ENCODE measurements at places on chromosomes 2 and 18.

GRCh38 chr2:186348200-186348599 is 137.9 kb upstream of the ZC3H15 start:
- no peak for DNase-seq
- H3K27ac ChIP-seq: no peak overlapping the region
- H3K27me3 ChIP-seq: no peaks in the 10 kb centered on the region

GRCh38 chr2:166140932-166141331 is 13.1 kb upstream of the SCN1A start:
- DNase-seq: no peak
- no peaks in the 10 kb centered on the region for H3K4me1 ChIP-seq
- H3K36me3 ChIP-seq: peaks cover 2% of the 10 kb centered on the region
- H3K27ac ChIP-seq: no peak overlapping the region
- H3K27me3 ChIP-seq: peaks cover 10% of the 10 kb centered on the region

DNA sequence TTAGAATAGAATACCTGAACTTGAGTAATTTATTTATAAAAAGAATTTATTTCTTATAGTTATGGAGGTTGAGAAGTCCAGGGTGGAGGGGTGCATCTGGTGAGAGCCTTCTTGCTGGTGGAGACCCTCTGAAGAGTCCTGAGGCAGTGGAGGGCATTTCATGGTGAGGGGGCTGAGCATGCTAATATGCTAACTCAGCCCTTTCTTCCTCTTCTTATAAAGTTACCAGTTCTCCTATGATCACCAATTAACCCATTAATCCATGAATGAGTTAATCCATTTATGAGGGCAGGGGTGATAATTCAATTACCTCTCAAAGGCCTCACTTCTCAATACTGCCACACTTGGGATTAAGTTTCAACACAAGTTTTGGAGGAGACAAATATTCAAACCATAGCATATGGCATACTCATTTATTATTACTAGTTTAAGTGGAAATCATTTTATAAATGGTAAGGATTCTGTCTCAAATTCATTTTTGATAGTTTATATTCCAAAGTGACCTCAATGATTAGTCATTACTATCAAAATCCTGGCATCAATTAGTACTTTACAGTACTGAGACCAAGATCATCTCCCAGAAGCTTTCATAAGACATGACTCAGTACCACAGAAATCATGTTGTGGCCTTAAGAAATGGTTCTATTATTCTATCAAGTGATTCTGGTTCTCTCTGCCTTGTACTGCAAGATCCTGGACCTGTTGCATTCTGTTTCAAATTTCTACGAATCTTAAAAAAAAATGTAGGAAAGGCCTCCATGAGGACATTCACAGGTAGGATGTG is 5.5 kb downstream of the ZNF396 start:
- no peak for DNase-seq
- H3K27ac ChIP-seq: no peak overlapping the region
- H3K36me3 ChIP-seq: no peaks in the 10 kb centered on the region
- H3K4me1 ChIP-seq: peaks cover 5% of the 10 kb centered on the region
- no peaks in the 10 kb centered on the region for H3K27me3 ChIP-seq
- no peak overlapping the region for H3K4me3 ChIP-seq

- no peaks in the 10 kb centered on the region for H3K36me3 ChIP-seq
- no peak overlapping the region for H3K4me3 ChIP-seq
- H3K27me3 ChIP-seq: no peaks in the 10 kb centered on the region
- no peak for DNase-seq
- no peak overlapping the region for H3K27ac ChIP-seq
- no peaks in the 10 kb centered on the region for H3K4me1 ChIP-seq
Observed at GRCh38 chr2:141384676-141385075, 746.1 kb downstream of the LRP1B start.

- no peaks in the 10 kb centered on the region for H3K4me1 ChIP-seq
- H3K27ac ChIP-seq: no peak overlapping the region
- no peak overlapping the region for H3K4me3 ChIP-seq
- peaks cover 19% of the 10 kb centered on the region for H3K27me3 ChIP-seq
Observed at GRCh38 chr18:74477771-74478170, 18.4 kb upstream of the CNDP2 start.

GRCh38 chr2:46979571-46979979 is 64.0 kb upstream of the MCFD2 start:
- H3K4me1 ChIP-seq: peaks cover 11% of the 10 kb centered on the region
- peak; percentile 8 for DNase-seq
- H3K4me3 ChIP-seq: no peak overlapping the region
- H3K36me3 ChIP-seq: peaks cover 51% of the 10 kb centered on the region

GRCh38 chr2:237459741-237460174 is 27.3 kb upstream of the MLPH start:
- H3K4me3 ChIP-seq: no peak overlapping the region
- H3K36me3 ChIP-seq: peaks cover 4% of the 10 kb centered on the region
- H3K27me3 ChIP-seq: peaks cover 21% of the 10 kb centered on the region

DNA sequence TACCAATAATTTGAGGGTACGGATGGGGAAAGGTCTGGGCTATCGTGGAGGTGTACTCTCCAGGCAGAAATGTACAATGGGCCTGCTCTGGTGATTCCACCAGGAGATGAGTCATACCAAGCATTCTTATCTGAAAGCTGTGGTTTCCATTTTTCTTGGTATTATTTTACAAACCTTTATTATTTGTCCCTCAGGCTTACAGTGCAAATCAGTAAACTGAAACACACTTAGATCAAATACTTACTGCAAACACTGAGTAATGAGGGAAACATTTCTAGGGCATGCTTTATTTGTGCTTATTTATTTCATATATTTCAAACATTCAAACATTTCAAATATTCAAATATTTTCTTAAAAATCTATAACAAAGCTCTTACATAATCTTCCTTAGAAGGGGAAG is 319.8 kb downstream of the RND3 start:
- no peak for DNase-seq
- H3K36me3 ChIP-seq: no peaks in the 10 kb centered on the region
- H3K4me3 ChIP-seq: no peak overlapping the region

- H3K4me3 ChIP-seq: no peak overlapping the region
- H3K36me3 ChIP-seq: peaks cover 36% of the 10 kb centered on the region
- no peak overlapping the region for H3K27ac ChIP-seq
- no peak for DNase-seq
Observed at GRCh38 chr2:9909106-9909505, 42.4 kb upstream of the GRHL1 start.

DNA sequence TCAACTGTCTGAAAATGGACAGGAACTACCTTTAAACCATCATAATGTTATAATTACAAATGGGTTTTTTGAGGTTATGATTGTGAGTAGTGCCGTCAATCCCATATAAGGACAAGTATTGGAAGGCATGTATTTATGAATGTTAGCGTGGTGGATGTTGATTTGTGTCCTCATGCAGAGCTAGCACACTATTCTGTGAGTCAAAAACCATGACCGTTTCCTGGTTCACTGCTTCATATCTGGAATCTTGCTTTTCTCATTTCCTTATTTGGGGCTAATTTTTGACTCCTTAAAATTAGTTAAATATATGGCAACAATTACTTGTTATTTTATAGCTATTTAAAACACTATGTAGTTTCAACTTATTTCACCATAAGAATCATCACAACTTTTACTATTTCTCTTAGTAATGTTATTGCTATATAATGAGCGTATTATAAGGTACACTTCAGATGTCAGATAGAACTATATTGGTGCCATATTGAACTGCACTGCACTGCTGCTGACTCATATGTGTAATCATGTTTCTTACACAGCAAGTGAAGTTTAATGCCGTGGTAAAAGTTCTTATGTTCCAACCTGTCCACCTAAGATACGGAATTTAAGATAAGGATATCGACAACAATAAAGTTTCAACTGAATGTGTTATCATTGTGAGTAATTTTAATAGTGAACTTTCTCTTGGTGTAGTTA is 192.8 kb downstream of the PTGR3 start:
- peaks cover 7% of the 10 kb centered on the region for H3K4me1 ChIP-seq
- no peak for DNase-seq
- H3K36me3 ChIP-seq: no peaks in the 10 kb centered on the region

DNA sequence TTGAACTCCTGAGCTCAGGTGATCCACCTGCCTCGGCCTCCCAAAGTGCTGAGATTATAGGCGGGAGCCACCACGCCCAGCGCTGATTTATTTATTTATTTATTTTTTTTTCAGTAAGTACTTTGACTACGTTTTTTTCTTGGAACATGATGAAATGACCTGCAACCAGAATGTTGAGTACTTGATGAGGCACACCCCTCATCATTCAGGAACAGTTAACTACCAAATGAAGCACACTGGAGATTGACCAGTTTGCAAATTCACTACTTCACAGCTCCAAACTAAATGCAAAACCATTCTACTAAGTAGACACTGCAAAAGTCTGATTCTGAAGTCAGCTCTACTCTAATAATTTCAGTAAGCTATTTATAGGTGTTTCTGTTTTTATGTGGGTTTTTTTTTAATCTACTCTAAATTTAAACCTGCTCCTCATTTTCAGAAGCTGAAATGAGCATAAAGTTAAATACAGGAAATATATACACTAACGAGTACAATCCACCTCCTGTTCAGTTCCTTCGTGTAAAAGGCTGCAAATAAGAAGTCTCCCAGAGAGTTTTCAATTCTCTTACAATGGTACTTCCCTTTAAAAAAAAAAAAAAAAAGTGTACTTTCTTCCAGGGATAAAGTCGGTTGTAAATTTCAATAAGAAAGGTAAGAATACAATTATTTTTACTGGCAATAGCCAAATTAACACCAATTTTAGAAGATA is 1.4 kb downstream of the GFPT1 start:
- H3K27me3 ChIP-seq: no peaks in the 10 kb centered on the region
- peaks cover 6% of the 10 kb centered on the region for H3K36me3 ChIP-seq
- H3K4me3 ChIP-seq: peak overlapping the region; percentile 88
- no peak for DNase-seq
- peaks cover 23% of the 10 kb centered on the region for H3K4me1 ChIP-seq
- peak overlapping the region; percentile 97 for H3K27ac ChIP-seq

DNA sequence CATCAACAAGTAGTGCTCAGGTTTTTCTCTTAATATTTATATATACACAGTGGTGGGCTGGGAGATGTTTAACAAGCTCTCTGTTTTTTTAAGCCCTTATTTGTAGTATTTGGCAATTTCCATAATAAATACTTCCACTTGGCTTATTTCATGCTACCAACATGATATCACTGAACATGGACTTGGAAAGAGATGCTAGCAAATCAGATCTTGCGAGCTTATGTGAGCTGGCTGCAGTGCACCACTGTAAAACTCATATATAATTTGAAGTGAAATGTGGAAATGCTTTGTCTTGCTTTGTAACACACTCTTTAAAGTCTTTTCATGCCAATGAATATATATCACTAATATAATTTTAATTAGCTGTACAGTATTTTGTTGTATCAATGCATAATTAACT is 155.7 kb downstream of the ALK start:
- H3K27ac ChIP-seq: no peak overlapping the region
- peaks cover 30% of the 10 kb centered on the region for H3K27me3 ChIP-seq
- no peaks in the 10 kb centered on the region for H3K36me3 ChIP-seq

DNA sequence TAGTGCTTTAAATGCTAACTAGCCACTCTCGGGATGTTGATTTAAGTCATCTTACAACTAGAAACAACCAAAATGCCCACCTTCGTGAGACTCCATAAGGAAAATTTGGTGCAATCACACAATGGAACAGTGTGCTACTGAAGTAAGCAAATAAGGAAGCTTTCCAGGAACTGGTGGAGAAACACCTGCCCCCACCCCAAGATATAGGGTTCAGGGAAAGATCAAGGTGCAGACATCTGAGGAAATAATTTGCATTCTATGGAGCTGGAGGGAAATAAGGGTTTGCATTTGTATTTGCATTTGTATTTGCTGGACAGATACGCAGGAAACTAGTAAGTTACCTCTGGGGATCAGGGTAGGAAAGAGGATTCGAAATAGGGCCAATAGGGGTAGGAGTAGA is 90.9 kb downstream of the ACAA2 start:
- peaks cover 10% of the 10 kb centered on the region for H3K4me1 ChIP-seq
- H3K27me3 ChIP-seq: peaks cover 36% of the 10 kb centered on the region
- no peak overlapping the region for H3K27ac ChIP-seq
- no peak overlapping the region for H3K4me3 ChIP-seq

- H3K27me3 ChIP-seq: peaks cover 43% of the 10 kb centered on the region
- no peak for DNase-seq
- no peak overlapping the region for H3K27ac ChIP-seq
- H3K4me1 ChIP-seq: peaks cover 2% of the 10 kb centered on the region
- peaks cover 2% of the 10 kb centered on the region for H3K36me3 ChIP-seq
- no peak overlapping the region for H3K4me3 ChIP-seq
Observed at GRCh38 chr2:173550143-173550542, 195.5 kb downstream of the CDCA7 start.

DNA sequence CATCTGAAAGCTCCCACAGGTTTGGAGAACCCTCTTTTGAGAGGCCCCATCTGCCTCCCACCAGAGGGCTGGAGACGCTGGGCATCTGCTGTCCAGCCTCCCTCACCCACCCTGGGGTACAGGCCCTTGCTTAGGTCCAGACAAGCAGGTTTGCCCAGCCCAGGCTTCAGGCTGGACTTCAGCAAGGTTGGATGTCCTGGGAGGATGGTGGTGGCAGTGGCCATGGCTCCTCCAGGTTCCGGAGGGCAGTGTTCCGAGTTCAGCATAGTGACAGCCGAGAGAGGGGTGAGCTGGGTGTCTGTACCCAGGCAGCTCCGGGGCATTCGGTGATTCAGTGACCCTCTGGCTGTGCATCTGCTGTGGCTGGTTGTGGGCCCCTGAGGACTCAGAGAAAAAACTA is 58.2 kb upstream of the HDAC4 start:
- no peak overlapping the region for H3K4me3 ChIP-seq
- peaks cover under 1% of the 10 kb centered on the region for H3K36me3 ChIP-seq
- no peaks in the 10 kb centered on the region for H3K4me1 ChIP-seq
- DNase-seq: no peak

DNA sequence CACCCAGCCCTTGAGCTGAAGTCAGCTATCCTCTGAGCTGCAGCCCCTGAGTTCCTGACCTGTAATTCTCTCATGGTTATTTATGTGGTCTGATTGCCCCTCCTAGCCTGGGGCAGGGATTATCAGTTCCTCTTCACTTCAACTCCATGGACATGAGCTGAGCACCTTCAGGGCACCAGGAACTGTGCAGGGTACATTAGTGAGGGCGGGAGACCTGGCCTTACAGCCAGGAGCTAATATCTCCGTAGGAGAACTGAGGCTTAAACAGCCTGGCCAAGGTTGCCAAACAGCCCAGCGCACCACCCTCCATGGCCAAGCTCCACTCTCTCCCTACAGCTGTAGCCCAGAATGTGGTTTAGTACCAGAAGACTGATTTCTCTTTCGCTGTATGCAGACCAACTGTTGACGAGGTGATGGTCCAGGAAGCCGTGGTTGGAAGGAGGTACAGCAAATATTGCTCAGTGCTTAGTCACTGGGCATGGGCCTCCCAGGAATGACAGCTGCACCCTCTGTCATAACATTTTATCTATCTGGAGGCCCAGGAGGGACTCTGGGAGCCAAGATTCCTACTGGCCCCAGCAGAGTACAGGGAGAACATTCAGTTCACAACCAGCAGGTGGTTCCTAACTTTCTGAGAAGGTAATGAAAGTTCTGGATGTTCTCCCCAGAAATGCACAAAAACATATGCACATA is 228.7 kb upstream of the SIX2 start:
- H3K27me3 ChIP-seq: peaks cover 36% of the 10 kb centered on the region
- H3K4me1 ChIP-seq: peaks cover 2% of the 10 kb centered on the region
- no peak for DNase-seq
- no peak overlapping the region for H3K27ac ChIP-seq
- no peak overlapping the region for H3K4me3 ChIP-seq
- H3K36me3 ChIP-seq: no peaks in the 10 kb centered on the region

GRCh38 chr18:5451150-5451549 is 92.6 kb downstream of the EPB41L3 start:
- no peaks in the 10 kb centered on the region for H3K27me3 ChIP-seq
- H3K4me1 ChIP-seq: peaks cover 3% of the 10 kb centered on the region
- H3K27ac ChIP-seq: no peak overlapping the region
- DNase-seq: no peak

Measured in effector memory CD8-positive, alpha-beta T cell (primary cell).